ENCODE measurements at places on chromosomes 12 and 14.

DNA sequence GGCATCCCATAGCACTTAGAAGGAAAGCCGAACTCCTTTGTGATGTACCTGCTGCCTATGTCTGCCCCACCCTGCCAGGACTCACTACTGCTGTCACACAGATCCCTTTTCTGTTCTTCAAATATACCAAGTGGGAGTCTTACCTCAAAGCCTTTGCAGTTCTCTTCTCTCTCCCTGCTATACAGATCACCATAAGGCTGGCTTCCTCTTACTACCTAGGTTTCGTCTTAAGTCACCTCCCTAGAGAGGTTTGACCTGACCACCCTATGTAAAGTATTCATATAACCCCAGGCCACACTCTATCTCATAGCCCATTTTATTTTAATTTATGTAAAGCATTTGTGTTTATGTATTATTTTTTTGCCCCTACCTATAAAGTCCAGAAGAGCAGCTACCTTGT is 117.6 kb downstream of the CRADD start:
- DNase-seq: no peak

DNA sequence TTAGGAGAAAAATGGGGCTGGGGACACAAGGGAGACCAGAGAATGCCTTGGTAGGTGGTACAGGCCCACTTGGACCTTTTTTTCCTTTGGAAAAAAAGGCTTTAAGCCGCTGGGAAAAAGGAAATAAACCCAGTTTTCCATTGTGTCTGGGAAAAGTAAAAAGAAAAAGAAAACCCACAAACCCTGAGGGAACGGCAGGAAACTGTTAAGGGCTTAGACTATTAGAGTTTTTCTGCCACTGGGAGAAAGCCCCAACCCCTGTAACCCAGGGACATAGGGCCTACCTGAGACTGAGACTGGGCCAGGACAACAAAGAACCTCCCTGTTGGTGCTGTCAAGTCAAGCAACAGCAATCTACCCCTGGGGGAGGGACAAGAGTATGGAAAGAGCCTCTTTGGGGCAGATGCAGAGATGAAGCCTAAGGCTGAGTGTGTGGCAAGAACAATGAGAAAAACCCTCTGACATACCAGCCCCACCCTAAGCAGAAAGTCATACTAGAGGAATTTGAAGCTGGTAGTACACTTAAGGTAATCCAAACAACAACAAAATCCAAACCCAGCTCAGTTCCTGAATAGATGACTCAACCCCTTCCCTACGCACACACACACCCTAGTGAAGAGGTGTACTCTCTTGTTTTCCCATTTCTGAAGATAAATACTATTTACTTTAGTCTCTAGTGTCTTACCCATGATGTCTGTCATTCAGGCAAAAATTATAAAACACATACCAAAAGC is 22.8 kb downstream of the ATF1 start:
- DNase-seq: peak; percentile 26

DNA sequence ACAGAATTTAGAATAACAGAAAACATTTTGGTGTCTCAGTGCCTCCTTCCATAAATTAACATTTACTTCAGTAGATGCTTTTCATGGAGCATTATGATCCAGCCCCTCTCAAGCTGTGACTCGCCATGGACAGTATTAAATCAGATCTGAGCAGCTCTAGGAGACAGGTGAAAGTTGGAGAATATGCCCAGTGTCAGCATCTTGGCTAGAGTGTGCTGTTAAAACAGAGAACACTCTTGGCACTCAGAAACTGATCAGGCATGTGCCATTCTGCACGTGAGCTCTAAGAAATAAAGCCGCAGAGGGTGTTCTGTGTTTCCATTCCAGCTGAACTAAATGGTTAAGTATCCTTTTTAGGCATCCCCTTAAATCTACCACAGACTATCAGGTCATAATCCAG is 68.0 kb downstream of the DIP2B start:
- no peak for DNase-seq

GRCh38 chr12:127363392-127363791 is 903.6 kb upstream of the TMEM132C start:
- DNase-seq: no peak

GRCh38 chr14:61108496-61109141 is 127.6 kb downstream of the SLC38A6 start:
- no peak for DNase-seq

DNA sequence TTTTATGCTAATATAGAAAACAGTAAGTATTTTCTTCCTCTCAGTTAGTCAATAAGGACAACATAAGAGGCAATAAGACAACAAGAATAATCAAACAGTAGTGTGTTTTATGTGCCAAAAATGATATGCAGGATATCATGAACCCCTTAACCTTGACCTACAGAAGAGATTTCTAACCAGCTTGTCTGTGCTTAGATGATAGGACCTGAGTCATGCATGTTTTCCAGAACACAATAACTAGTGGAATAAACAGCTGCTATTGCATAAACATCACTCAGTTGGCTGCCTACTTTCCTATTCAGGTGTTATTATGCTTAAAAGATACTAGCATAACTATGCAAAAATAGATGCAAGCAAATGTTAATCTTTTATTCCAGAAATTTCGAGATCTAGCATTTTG is 282.5 kb downstream of the PRKD1 start:
- no peak for DNase-seq

- DNase-seq: no peak
Measured at GRCh38 chr14:64675312-64675711, 28.9 kb upstream of the PLEKHG3 start.

GRCh38 chr12:113940357-113941207 is 25.5 kb downstream of the RBM19 start:
- DNase-seq: no peak

- no peak for DNase-seq
Measured at GRCh38 chr14:82270286-82270685, 736.6 kb upstream of the SEL1L start.

GRCh38 chr12:47779943-47780504 is 7.0 kb downstream of the SLC48A1 start:
- DNase-seq: no peak

DNA sequence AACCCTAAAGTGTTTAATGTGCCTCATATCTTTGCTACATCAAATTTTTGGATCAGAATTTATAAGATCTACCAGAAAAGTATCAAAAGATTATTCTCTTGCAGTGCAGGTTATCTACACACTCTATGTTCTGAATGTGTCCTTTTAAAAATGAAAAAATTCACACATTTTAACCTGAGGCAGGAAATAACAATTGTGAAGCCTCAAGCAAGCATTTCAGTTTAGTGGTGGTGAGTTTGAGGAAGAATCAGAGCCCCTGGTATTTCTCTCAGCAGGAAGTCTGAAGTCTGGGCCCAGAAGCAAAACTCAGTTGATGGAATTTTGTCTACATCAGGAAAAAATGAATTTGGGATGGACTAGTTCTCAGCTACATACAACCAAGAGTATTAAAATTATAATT is 137.0 kb upstream of the PZP start:
- DNase-seq: no peak

- DNase-seq: no peak
Measured at GRCh38 chr12:4388662-4389061, 9.2 kb upstream of the FGF23 start.

DNA sequence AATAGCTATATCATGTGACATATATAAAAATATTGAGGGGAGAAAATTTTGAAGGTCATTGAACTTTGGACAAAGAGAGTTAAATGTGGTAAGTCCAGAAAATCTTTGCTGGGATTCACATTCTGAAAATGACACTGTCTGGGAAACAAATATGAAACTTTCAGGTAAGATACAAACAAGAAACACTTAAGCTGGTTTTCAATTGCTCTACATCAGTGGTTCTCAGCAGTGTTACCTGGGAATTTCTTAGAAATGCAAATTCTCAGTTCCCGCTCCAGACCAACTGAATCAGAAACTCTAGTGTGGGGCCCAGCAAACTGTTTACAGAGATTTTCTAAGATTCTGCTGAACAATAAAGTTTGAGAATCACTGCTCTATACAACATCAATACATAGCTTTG is 3.6 kb upstream of the CDK17 start:
- no peak for DNase-seq

GRCh38 chr12:26566675-26567074 is 266.3 kb downstream of the ITPR2 start:
- no peak for DNase-seq

DNA sequence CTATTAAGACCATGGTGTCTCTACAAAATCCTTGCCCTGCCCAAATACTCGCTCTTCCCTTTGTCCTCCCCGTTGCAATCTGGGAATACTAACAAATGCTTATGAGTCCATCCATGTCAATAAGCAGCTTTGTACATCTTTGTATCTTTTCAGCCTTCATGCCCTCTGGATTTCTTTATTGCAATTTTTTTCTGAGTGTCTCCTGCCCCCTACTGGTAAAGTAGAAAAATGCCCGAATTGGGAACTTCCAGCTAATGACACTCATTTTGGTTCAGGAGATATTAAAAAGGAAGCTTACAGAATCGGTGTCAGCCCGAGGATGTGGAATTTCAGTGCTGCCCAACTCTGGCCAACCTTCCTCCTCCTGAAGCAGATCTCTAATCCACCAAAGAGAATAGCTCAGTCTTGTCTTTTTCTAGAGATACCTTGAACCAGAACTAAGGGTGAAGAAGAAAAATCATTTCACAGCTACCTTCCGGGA is 46.0 kb downstream of the SH2B3 start:
- DNase-seq: no peak

GRCh38 chr14:59424341-59425071 is 40.7 kb downstream of the GPR135 start:
- no peak for DNase-seq

DNA sequence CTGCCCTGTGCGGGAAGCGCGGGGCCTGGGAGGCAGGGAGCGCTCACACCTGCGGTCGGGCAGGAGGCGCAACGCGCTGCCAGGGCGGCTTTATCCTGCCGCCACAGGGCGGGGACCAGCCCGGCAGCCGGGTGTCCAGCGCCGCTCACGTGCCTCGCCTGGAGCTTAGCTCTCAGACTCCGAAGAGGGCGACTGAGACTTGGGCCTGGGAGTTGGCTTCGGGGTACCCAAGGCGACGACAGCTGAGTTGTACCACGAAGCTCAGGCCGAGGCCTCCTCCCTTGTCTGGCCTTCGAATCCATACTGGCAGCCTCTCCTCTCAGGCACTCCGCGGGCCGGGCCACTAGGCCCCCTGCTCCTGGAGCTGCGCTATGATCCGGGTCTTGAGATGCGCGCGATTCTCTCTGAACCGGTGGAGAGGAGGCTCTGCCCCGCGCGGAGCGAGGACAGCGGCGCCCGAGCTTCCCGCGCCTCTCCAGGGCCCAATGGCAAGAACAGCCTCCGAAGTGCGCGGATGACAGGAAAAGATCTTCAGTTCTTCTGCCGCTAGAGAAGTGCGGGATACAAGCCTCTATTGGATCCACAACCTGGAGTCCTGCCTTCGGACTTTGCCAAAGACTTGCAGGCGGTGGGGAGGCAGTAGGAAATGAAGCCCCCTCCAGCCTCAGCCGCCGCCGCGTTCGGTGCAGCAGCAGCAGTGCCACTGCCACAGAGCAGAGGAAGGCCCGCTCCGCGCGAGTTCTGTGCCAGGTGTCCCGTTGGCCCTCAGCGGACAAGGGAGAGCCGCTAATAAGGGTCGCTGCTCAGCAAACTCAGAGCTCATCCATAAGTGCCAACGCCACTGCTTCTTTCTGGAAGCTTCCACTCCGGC is 6.8 kb downstream of the SIX1 start:
- no peak for DNase-seq

GRCh38 chr14:102320033-102320660 is 601 bp downstream of the ZNF839 start:
- DNase-seq: no peak

GRCh38 chr12:124125203-124125871 is 152.3 kb downstream of the ZNF664 start:
- DNase-seq: no peak

GRCh38 chr14:71713451-71713850 is 218.8 kb upstream of the RGS6 start:
- DNase-seq: no peak

GRCh38 chr12:132818562-132818961 is 10.1 kb downstream of the GOLGA3 start:
- no peak for DNase-seq

DNA sequence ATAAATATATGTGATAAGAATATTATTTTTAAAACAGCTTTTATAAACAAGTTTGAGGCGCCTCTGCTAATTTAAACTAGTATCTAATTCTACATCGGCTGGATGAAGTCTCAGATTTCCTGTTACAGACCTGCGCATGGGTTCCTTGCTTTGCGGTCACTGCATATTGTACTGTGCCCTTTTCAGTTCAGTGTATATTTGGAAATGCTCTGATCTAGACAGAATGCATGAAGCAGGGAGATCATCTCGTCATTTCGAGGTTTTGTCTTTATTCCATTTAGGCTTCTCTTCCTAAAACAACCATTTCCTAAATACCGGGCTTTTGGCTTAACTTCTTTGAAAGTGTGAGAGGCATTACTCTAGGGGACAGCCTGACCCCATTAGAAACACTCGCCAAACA is 25.6 kb downstream of the CRACR2A start:
- DNase-seq: no peak

DNA sequence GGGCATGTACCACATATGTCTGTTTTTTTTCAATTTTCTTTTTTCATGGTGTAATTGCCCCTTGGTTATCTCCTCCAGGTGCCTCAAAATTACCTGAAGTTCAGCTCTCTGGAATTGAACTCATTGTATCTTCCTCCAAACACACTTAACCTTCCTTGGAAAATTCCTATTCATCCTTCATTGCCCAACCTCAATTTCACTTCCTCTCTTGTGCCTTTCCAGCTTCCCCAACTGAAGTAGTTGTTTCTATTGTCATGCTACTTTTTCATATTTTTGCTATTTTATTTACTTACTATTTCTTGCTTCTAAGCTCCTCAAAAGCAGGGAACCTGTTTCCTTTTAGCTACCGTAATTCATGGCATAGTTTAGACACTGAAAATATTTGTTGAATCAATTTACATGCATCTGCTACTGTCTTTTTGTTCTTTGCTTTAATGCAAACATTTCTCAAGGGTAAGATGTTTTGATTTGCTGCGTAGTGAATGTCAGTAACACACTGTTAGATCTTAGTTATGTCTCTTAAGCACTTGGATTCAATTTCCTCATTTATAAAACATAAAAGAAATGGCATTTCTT is 37.0 kb upstream of the STXBP6 start:
- no peak for DNase-seq

GRCh38 chr12:103771466-103771865 is 69.6 kb downstream of the NT5DC3 start:
- DNase-seq: no peak

DNA sequence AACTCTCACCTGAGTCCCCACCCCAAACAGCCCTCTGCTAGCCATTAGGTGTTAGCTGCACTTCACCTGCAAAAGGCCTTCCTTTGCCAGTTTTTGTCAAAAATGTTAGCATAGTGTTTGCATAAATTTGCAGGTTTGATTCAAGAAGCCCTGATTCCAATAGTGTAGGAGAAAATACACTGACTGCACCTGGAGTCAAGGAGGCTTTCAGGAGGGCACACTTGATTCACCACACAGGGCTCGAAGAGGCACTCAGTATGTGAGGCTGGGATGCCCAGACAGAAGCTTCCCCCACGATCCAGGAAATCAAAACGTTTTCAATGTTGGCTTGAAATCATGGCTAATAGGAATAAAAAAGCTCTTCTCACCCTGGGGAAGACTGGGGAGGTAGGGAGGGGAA is 40.5 kb upstream of the DDX11 start:
- no peak for DNase-seq
